Bone marrow (tissue), 2 donors: ENCODE measurements at places on chromosomes 1 and 21.

- no peak for DNase-seq
These were observed 47.1 kb downstream of the TCP10L start for GRCh38 chr21:32538147-32538792.

- DNase-seq, result peak; percentile 50
These were observed at the start of gene ZNF436 for GRCh38 chr1:23369335-23370013. TSS of gene ZNF436 (minus strand) at chr1:23369836. CDS start at chr1:23368005, 1,831 bp downstream.

DNA sequence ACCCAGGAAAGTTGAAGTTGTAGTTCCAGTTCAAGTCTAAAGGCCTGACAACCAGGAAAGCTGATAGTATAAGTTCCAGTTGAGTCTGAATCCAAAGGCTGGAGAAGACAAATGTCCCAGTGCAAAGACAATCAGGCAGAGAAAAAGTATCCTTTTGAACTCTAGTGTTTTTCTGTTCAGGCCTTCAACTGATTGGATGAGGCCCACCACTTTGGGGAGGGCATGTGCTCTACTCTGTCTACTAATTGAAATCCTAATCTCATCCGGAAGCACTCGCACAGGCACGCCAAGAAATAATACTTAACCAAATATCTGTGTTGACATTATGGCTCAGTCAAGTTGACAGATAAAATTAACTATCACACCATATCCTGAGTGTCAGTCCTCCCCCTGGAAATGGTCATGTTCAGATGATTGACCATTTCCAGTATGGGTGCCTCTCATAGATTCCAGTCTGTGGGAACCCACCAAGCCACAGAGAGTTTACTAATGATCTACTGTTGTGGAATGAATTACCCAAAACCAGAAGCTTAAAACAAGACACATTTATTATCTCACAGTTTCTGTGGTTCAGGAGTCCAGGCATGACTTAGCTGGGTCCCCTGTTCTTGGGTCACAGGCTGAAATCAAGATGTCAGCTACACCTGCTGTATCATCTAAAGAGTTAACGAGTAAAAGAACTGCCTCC, 296.3 kb upstream of the ZP4 start:
- no peak for DNase-seq

DNA sequence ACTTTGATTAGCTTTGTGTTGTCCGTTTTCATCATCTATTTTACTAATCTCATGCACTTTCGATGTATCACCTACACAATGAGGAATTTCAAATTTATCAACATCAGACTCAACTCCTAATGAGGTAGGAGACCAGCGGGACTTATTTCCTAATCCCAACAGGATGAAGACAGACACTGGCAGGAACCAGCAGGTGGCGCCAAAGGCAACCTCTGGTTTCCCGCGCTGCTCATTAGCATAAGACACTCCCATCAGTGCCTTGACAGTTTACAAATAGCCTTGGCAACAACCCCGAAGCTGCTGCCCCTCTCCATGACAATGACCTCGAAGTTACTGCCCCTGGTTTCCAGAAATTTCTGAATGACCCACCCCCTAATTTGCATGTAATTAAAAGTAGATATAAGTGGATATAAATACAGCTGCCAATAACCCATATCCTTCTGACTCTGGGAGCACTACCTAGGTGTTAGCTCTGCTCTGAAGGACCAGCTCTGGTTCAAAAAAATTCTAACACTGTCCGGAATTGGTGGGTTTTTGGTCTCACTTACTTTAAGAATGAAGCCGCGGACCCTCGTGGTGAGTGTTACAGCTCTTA, 974.8 kb downstream of the ADGRL2 start:
- DNase-seq, result no peak

- peak; percentile 77 for DNase-seq
These were observed 9.0 kb downstream of the C1orf105 start for GRCh38 chr1:172429331-172430127.

DNA sequence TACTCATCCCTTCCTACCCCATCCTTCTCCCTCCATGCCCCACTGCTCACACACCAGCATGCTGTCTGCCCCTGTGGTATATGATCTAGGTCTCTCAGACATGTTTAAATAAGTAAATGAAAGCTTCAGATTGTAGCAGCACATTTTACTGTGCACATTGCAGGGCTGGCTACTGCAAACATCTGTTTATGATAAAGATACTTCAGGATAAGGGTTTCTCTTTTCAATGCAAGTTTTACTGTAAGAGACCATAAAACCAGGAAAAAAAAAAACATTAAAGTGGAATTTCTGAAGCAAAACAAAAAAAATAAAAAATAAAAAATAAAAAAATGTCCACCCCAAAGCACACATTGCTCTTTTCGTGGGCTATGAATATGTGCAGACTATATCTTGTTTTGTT, 184.4 kb downstream of the USH2A start:
- no peak for DNase-seq

- DNase-seq, result no peak
These were observed 73.4 kb downstream of the GALNT2 start for GRCh38 chr1:230140221-230141020.

DNA sequence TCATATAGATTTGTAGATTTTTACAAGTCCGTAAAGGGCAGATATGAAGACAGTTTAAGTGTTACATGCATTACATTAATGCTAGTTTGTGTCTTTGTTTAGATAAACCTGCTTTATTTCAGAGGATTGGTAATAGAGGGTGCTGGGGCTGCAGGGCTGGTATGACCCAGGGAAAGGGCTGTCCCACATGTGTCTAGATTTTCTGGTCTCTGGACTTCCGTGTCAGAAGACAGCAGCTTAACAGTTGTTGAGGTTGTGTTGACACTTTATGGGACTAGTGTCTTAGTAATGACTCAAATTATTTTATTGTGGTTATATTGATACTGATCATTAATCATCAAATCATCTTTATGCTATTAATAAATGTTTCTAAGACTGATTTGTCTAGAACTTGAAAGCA, 10.1 kb downstream of the PRDM2 start:
- DNase-seq, result no peak

DNA sequence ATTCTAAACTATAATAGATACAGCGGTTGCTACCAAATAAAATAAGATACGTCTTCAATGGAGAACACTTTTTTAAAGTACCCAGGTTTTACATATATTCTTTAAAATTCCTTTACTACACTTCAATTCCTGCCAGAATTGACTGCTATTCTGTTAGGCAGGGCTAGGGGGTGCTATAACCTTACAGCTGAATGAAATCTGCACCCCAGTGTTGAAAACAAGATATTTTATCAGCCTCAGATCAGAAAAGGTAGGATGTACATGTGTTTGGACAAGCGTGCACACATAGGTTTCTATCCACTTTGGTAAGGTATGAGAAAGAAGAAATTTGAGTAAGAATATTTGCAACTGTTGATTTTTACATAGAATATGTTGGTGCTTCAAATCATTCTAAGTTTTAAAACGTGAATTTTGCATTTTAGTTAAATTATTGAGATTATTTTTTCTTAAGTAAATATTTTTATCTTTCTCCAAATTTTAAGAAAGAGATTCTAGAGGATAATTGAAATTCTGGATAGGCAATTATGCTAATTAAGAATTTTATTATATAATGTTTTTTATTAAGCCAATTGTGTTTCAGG, 490.8 kb upstream of the ADGRL4 start:
- no peak for DNase-seq

- no peak for DNase-seq
These were observed 59.6 kb upstream of the C1orf87 start for GRCh38 chr1:60133000-60133673.

DNA sequence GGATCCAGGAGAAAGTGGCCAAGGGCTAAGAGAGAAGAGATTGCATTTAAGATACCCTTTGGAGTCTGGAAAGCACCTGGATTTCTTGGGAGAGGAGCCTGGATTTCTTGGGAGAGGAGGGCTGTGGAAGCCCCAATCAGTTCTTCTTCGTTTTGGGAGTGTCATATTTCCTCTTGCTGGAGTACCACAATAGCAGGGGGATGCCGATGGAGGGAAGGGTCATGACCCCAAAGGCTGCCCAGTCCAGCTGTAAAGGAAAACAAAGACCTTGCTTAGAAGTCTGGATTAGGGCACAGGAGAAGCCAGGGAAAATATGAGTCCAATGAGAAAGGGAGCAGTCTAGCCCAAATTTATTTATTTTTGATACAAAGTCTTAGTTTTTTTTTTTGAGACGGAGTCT, 11.3 kb downstream of the SSR2 start:
- no peak for DNase-seq

DNA sequence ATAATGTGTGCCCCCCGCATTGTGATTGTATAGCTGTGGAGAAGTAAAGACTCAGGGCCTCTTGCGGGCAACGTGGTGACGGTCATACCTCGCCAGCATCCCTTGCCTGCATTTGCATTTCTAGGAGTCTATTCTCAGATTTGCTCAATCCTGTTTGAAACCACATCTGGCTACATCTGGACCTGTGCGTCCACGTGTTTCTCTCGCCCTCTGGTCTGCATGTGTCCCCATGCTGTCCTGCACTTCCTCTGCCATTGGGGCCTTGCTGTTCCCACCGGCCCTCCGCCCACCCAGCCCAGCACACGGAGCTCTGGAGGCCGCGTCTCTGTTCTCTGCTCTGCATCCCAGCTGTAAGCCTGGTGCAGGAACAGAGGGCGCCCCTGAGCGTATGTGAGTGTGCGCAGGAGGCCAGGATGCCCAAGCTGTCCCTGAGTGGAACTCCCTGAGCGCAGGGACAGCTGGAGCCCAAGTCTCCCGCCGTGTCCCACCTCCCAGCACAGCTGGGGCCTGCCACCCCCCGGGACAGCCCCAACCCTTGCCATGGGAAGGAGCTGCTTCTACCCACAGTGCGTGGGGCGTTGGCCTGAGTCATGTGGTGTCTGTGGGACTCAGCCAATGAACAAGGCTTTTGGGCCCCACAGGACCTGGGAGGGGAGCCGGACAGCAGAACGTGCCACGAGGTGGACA, 1.6 kb downstream of the KRTAP10-2 start:
- DNase-seq, result no peak

- DNase-seq, result no peak
These were observed 413.4 kb upstream of the BEND5 start for GRCh38 chr1:49190138-49190537.

- no peak for DNase-seq
These were observed 131.5 kb downstream of the CNIH3 start for GRCh38 chr1:224747578-224747977.

- no peak for DNase-seq
These were observed 4.7 kb upstream of the CDK18 start for GRCh38 chr1:205499789-205500188.

- DNase-seq, result no peak
These were observed 90.0 kb downstream of the PAPPA2 start for GRCh38 chr1:176552999-176553398.

DNA sequence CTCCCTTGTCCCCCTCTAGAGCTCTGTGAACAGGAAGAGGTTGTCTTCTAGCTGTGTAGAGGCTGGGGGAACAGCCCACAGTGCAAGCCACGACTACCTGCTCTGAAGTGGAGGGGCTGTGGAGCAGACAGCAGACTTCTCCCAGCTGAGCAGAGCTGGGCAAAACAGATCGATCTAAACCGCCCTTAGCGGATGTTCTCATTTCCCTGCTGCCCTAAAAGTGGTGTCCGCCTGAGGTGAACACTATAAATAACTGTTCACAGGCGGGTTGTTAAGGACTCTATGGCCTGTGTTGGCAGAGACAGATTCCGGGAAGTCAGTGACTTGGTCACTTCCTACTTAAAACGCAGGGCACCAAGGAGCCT, 203.2 kb downstream of the RHOU start:
- no peak for DNase-seq

- DNase-seq, result no peak
These were observed 128.5 kb upstream of the KCNK2 start for GRCh38 chr1:214953901-214954616.

- no peak for DNase-seq
These were observed 129.3 kb upstream of the VAMP3 start for GRCh38 chr1:7641587-7642417.

DNA sequence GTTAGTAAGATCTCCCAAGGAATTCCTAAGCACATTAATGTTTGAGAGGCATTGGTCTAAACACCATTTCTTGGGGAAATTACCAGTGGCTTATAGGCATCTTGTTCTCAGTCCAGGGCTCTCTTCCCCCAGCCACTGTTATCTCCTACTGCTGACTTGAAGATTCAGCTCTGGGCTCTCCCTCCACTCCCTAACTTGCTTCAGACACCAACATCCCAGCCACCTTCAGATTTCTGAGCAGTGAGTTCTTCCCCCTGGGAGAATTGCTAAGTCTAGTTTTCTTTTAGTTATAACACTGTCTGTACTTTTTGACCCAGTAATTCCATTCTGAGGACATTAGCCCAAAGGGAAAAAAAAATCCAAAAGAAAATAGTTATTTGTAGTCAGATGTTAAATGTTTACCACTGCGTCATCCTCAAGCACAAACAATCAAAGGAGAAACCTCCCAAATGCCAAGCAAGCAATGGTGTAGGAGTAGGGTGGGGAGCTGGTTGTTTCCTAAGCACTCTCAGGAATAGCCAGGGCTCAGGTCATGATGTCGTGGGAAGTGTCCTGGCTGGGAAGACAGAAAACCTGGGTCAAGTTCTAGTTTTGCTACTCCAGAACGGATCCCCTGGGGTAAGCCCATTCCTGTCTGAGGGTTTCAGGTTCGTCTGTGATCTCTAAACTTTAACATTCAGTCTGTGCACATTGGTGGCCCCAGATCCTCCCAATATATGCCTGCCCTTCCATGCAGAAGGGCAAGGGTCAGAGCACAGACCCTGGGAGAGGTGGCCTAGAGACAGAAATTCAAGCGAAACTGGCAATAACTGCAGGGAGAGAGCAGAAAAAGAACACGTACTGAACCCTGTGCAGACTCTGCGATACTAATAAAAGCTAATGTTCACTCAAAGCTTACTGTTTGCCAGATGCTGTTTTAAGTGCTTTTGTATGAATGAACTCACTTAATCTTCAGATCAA, 191.1 kb upstream of the FGGY start:
- DNase-seq, result no peak

- no peak for DNase-seq
These were observed 1.1 kb upstream of the KCNJ15 start for GRCh38 chr21:38255571-38256117.

DNA sequence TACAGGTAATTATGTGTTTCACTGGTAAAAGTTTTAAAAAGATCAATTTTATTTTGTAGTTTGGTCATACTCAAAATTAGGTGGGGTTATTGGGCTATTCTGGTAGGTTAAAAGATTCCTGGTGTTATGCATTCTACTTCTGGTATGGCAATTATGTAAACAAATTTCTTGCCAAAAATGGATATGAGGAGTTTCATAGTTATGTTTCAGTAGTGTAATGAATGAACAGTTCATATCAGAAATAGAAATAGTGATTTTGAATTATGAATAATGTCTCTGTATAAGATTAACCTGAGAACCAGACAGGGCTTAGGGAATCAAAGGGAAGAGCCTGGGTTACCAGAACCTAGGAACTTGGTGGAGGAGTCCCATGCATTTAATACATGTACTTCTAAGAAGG, 15.9 kb downstream of the ATF6 start:
- no peak for DNase-seq

GRCh38 chr1:54272134-54272533, 72.2 kb downstream of the MRPL37 start:
- DNase-seq, result no peak
